ENCODE measurements at places on chromosomes 2 and 18.

DNA sequence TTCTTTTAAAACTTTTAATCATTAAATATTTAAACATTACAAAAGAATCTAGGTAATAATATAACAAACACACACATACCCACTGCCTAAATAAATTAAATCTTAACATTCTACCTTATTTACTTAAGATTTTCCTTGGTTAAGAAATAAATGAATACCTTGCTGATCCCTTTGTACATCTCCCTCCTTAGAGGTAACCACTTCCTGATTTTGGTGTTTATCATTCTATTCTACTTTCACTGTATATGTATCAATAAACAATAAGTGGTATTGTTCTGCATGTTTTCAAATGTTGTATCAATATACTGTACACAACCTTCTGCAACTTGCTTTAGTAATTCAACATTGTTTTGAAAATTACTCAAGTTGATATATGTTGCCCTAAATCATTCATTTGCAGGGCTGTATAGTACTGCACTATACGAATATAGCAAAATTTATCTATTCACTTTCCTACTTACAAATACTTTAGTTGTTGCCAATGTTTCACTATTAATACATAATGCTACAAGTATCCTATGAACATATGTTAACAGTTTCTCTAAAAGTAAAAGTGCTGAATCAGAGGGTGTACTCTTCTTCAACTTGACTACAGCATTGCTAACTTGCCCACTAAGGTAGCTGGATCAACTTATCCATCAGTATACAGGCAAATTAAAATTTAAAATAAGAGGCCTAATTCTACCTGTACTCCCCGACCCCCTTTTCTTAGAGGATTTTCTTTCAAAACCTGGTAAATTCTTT, 65.8 kb downstream of the MEMO1 start:
- no peak for DNase-seq

GRCh38 chr2:241659150-241659739, 21.8 kb downstream of the ATG4B start:
- no peak for DNase-seq

DNA sequence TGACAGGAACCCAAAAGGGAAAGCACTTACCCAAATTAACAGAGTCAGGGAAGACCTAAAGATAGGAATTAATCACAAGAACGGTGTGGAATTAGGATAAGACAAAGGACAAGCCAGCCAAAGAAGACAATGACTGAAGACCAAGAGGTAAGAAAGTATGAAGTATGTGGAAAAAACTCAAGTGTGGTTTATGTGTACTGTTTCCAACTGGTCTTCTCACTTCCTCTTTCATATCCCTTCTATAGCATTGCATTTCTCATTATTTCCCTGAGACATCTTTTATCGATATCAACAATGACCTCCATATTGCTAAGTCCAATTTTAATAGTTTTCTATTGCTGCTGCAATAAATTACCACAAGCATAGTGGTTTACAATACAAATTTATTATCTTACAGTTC, 313.5 kb upstream of the SLC39A10 start:
- DNase-seq: no peak

DNA sequence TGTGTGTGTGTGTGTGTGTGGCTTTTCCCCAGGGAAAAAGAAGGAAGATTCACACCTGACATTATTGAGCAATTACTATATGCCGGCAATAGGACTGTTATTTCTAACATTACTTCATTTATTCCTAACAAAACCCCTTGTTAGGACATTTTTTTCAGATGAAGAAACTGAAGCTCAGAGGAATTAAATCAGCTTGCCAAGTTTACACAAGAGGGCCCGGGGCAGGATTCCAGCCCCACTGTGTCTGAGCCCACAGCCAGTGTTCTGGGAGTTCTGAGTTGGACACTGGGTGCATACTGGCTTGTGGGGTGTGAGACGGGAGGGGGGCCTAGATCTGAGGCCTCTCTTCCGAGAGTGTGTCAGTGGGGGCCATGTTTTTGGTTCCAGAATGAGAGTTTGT, 9.9 kb downstream of the TOGARAM2 start:
- DNase-seq: no peak

All from effector memory CD8-positive, alpha-beta T cell (primary cell).